ENCODE measurements at places on chromosomes 12 and 14. TPM values are rescaled to one million over a fixed set of nuclear protein-coding genes. Genes with fewer than 3 reads are reported as not detected.
A peak's percentile ranks its signal among the peaks of the same experiment; 100 is the strongest.

GRCh38 chr12:75446857-75447256 lies 33.7 kb upstream of the GLIPR1 start:
- DNase-seq = no peak

GRCh38 chr12:60205500-60205899 lies 609.7 kb downstream of the SLC16A7 start:
- no peak for DNase-seq

DNA sequence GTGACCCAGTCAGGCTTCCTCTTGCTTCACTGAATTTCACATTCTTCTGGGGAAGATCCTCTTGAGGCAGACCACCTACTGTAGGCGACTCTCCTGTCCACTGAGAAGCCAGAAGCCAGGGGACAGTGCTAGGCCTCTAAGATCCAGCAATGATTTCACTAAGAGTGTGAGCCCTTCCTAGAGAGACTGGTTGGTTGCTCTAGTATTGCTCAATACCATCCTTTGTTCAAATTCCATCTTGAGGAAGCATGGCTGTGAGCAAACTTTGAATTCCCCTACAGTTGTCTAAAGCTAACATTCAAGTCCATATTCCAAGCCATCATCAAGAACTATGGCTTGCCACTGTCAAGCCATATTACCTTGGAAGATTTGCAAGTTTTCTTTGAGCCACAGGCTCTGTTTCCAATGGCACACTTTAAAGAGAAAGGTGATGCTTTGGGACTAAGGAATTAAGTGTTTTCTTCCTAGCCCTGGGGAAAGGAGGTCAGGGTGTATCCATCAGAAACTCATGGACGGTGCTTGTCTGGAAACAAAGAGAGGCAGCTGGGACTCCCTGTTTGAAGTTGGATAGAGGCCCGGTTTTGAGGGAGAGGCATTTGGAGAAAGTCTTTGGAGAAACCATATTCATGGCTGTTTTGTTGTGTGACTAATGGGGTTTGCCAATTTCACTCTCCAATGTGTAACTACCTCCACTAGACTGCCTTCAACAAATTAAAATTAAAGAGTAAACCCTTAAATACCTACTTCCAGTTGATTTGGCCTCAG lies 1217.9 kb downstream of the VRK1 start:
- no peak for DNase-seq

- no peak for DNase-seq
These were observed 43.4 kb downstream of the RNF34 start for GRCh38 chr12:121443193-121443870.

- DNase-seq = no peak
These were observed 1.8 kb downstream of the BDKRB2 start for GRCh38 chr14:96206461-96206860.

DNA sequence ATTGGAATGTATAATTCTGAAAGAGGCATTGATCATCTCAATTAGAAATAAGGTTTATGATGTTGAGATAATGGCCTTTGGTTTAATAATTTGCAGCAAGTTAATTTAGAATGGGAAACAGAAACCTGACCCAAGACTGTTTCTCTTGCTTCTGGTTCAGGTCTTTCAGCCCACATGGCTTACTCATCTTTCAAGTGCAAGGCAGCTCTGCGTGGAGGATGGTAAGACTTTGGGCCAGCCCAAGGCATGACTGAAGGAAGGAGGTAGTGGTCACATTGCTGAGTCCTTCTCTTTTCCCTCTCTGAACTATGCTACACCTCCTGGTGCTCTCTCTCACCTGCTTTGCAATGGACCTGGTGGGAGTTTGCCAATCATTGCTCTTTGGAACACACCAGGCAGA lies 98.7 kb downstream of the CAND1 start:
- peak; percentile 63 for DNase-seq

- DNase-seq = no peak
These were observed 437 bp downstream of the ERO1A start for GRCh38 chr14:52694761-52695480.

GRCh38 chr12:110444455-110444854 lies 5.7 kb downstream of the ARPC3 start:
- no peak for DNase-seq

- DNase-seq = no peak
These were observed 553 bp downstream of the TRIM9 start for GRCh38 chr14:51094282-51094821.

Gene PAPLN
- total RNA-seq = 5.9 TPM

Gene SYNDIG1L
- not detected for total RNA-seq

Gene TMEM117
- 3.8 TPM for total RNA-seq

Gene GPRC5D
- total RNA-seq = not detected

Gene SIX1
- total RNA-seq = 4.6 TPM
